ENCODE measurements at places on chromosomes 11 and 22. TPM values are rescaled to one million over a fixed set of nuclear protein-coding genes. Genes with fewer than 3 reads are reported as not detected.

The OR8D4 gene
- total RNA-seq: not detected

The RAB39A gene
- total RNA-seq: 1.6 TPM

The BMAL1 gene
- 21.2 TPM for total RNA-seq

The PKDREJ gene
- total RNA-seq: 0.32 TPM

The OR6T1 gene
- total RNA-seq: not detected

The SLC25A45 gene
- total RNA-seq: 7.1 TPM

The SPON1 gene
- 195 TPM for total RNA-seq

The XKR3 gene
- not detected for total RNA-seq

The ZNF215 gene
- total RNA-seq: 1.5 TPM

The RGL4 gene
- total RNA-seq: 0.49 TPM

The E2F8 gene
- total RNA-seq: 0.32 TPM

The WNT11 gene
- total RNA-seq: 1.8 TPM

The KBTBD3 gene
- 10.8 TPM for total RNA-seq

The CEP57 gene
- total RNA-seq: 82.9 TPM

The ZNF74 gene
- 14.1 TPM for total RNA-seq

The TCIRG1 gene
- total RNA-seq: 151 TPM

The RCOR2 gene
- total RNA-seq: 2.7 TPM

The GRM5 gene
- 0.06 TPM for total RNA-seq

The PDGFD gene
- 37.6 TPM for total RNA-seq

The GAS2 gene
- 3.3 TPM for total RNA-seq

The BTBD10 gene
- total RNA-seq: 24.6 TPM

The RIMBP3B gene
- total RNA-seq: 1.0 TPM

The P2RX3 gene
- total RNA-seq: 0.40 TPM

The PGA5 gene
- total RNA-seq: not detected

The MUC5AC gene
- 18.6 TPM for total RNA-seq

The ZFTA gene
- total RNA-seq: 30.7 TPM

The MPZL3 gene
- total RNA-seq: 23.2 TPM

The APOL6 gene
- total RNA-seq: 27.0 TPM

The SERHL2 gene
- total RNA-seq: 2.9 TPM

The YPEL1 gene
- 10.0 TPM for total RNA-seq

The SLC1A2 gene
- 0.58 TPM for total RNA-seq

The VWA5A gene
- total RNA-seq: 60.2 TPM

The PDE2A gene
- 23.7 TPM for total RNA-seq

The LYVE1 gene
- total RNA-seq: 19.7 TPM

The NRIP3 gene
- 2.7 TPM for total RNA-seq

The CTSW gene
- total RNA-seq: 2.7 TPM

The TRMU gene
- total RNA-seq: 43.5 TPM

The TSPAN32 gene
- total RNA-seq: 1.1 TPM

The CNTF gene
- 0.60 TPM for total RNA-seq

The ACAT1 gene
- total RNA-seq: 34.3 TPM

The ANKK1 gene
- total RNA-seq: 0.29 TPM

The BRSK2 gene
- 3.3 TPM for total RNA-seq

The VPREB1 gene
- not detected for total RNA-seq

The MS4A4E gene
- total RNA-seq: 3.5 TPM

The TMEM86A gene
- total RNA-seq: 20.1 TPM

The STK33 gene
- total RNA-seq: 14.2 TPM

The UPK2 gene
- not detected for total RNA-seq

The C22orf39 gene
- total RNA-seq: 33.3 TPM

The ZBTB16 gene
- 85.4 TPM for total RNA-seq

The GPR137 gene
- 105 TPM for total RNA-seq

The ANGPTL5 gene
- total RNA-seq: 0.09 TPM

The FCHSD2 gene
- 56.4 TPM for total RNA-seq

The CD3D gene
- total RNA-seq: 12.4 TPM

The USH1C gene
- total RNA-seq: 176 TPM

The CAPN5 gene
- total RNA-seq: 197 TPM

The PHLDA2 gene
- total RNA-seq: 38.7 TPM

The WBP2NL gene
- total RNA-seq: 1.6 TPM

The SERGEF gene
- total RNA-seq: 39.7 TPM
